ENCODE measurements at places on chromosomes 6 and 20.

GRCh38 chr6:103122766-103123601 is 1729.5 kb downstream of the GRIK2 start:
- DNase-seq = no peak

DNA sequence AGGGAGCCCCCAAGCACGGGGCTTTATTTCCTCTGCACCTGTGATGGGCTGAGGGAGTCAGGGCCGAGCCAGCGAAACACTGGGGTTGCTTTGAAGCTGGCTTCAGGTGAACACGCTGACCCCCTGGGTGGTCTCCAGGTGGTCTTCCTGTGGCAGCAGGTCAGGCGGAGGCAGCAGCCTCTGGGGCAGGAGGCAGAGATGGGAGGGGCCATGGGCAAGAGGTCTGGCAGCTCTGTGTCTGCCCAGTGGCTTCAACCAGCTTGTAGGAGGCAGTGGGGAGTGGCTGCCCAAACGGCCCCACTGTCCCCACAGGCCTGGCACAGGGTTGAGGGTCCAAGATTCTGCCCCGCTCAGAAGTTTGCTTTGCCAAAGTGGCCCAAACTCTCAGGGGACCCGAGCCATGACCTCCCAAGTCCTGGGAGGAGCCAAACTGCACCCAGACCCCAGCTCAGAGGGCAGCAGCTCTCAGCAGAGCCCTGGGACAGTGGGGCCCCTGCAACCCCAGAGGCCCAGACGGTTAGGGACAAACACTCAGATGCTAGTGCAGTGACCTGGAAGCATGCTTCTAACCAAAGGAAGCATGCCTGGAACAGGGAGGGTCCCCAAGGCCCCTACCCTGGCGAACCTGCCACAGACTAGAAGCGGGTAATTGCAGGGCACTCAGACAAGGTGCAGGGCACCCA is 15.3 kb downstream of the NTSR1 start:
- DNase-seq = no peak

DNA sequence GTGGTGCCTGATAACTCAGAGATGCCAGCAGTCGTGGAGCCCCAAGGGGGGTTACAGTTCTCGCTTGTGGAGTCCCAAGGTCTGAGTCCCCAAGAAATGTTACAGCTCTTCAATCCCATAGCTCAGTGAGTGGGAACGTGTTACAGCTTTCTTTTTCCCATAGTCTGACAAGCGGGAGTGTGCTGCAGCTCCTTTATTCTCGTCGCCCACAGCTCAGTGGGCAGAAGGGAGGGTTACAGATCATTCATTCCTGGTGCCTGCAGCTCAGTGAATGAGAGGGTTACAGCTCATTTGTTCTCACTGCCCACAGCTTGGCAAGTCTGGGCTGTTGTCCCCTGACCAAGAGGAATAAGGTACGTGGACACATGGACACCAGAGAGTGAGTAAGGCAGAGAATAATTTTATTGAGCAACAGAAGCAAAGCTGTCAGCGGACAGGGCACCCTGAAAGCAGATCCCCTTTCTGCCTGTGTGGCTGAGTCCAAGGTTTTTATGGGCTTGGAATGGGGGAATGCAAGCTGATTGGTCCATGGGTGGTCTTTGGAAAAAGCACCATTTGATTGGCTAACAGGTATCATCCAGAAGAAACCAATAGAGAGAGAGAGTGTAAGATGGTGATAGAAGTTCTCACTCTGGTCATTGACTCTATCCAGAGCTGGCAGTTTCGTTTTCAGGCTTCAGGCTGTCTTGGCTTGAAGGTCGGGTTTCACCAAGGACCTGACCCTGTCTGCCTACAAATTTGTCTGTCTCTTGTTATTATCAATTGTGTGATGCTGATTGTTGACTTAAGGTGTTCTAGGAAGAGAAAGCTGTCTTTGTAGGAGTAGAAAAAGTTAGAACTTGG is 16.4 kb downstream of the RNF217 start:
- DNase-seq = no peak

GRCh38 chr20:53224851-53225250 is 252.7 kb downstream of the TSHZ2 start:
- no peak for DNase-seq

- no peak for DNase-seq
Observed at GRCh38 chr6:18390476-18390875, 3.3 kb downstream of the RNF144B start.

Measured in activated gamma-delta T cell treated with anti-CD3 and anti-CD28 coated beads, Interleukin-2, amount 50 U/mL, for 16 hours (primary cell).